Stimulated activated naive CD8-positive, alpha-beta T cell treated with anti-CD3 and anti-CD28 coated beads, Interleukin-15, Interleukin-2, amounts not matched to agents 100 U/mL and 50 U/mL, for 24 hours (primary cell): ENCODE measurements at places on chromosomes 4 and X.

DNA sequence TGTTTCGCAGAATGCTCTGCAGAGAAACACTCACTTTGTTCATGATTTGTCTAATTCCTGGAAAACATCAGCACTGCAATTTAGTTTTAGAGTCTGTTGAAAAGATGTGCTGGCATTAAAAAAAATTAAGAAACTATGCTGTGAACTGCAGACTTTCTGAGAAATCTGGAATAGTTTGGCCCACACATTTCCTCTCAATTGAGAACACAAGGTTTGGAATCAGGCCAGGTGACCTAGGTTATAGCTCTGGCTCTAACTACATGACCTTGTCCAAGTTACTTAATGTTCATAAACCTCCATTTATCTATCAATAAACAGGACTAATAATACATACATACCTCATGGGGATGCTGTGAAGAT is 61.4 kb upstream of the ENPEP start:
- no peak for DNase-seq

- DNase-seq: no peak
Measured at GRCh38 chr4:119005928-119006460, 117.3 kb downstream of the SYNPO2 start.

- DNase-seq: no peak
Measured at GRCh38 chrX:11996810-11997209, 141.5 kb upstream of the FRMPD4 start.

DNA sequence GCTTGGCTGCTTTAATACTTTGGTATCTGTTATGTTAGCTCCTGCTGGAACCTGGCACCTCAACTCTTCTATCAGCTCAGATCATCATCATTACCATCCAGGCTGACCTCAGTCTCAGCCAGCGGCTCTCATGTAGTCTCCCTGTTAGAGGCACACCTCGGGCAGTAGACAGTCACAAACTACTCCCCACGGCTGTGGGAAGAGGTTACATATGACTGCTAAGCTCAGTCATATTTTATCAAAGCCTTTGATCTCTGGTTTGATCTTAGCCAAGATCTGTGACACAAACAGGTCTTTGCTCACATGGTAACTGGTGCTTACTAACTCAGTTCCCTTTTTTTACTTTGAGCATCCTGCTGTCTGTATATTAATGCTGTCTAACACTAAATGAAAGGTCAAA is 384.9 kb downstream of the CENPC start:
- no peak for DNase-seq

- no peak for DNase-seq
Measured at GRCh38 chr4:89256203-89256800, 51.3 kb downstream of the GPRIN3 start.

DNA sequence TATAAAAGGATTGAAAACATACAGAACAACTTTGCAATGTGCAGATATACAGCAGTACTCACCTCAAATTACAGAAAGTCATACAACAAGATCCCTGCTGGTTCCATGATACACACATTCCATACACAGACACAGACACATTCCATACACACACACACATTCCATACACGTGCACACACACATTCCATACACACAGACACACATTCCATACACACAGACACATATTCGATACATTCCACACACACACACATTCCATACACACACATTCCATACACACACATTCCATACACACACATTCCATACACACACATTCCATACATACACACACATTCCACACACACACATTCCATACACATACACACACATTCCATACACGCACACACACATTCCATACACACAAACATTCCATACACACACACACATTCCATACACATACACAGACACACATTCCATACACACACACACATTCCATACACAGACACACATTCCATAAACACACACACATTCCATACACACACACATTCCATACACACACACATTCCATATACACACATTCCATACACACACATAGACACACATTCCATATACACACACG is 13.7 kb downstream of the LINC00632 start:
- DNase-seq: no peak

- DNase-seq: peak; percentile 8
Measured at GRCh38 chrX:21658152-21658737, at the start of gene KLHL34. TSS of gene KLHL34 (minus strand) at chrX:21658330. CDS start at chrX:21657788, 542 bp downstream.

DNA sequence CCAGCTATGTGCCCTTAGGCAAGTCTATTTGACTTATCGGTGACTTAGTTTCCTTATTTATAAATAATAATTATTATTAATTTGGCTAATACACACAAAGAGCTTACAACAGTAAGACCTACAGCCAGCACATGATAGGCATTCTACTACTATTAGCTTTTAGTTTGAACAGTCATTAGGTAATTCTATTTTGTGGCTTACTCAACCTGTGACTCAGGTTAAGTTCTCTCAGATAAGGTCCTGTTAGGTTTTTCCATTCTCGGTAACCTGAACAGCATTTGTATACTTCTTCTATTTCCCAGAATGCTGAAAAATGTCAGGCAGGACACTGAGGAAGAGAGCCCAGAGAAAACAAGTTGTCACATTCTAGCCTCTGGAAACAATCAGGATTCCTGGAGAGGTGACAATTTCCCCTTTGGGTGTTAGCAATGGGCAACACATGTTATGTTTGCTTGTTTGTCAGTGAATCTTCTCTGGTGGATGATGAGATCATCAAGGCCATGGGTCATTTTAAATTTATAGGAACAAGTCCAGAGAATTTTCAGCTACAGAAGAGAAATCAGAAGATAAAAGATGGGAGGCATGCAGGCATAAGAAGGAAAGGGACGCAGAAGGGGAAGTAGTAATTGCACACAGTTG is 2144.7 kb downstream of the PCDH7 start:
- DNase-seq: no peak
